ENCODE measurements at places on chromosomes 7 and 10.

GRCh38 chr10:94777886-94778458, 15.5 kb downstream of the CYP2C19 start:
- DNase-seq, result no peak

DNA sequence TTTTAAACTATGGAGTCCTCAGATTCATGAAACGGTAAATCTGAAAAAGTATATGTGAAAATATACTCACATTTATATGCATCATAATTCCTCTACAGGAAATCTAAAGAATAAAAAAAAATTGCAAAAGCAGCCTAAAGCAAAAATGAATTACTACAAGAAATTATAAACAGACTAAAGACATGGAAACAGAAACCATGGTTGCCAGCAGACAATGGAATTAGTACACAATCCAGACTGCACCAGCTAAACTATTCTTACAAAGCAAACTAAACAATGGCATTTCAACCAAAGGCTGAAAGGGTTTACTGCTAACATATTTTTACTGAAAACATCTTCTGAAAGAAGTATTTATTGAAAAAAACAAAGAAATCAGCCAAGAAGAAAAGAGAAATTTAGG, 51.6 kb downstream of the COL28A1 start:
- no peak for DNase-seq

DNA sequence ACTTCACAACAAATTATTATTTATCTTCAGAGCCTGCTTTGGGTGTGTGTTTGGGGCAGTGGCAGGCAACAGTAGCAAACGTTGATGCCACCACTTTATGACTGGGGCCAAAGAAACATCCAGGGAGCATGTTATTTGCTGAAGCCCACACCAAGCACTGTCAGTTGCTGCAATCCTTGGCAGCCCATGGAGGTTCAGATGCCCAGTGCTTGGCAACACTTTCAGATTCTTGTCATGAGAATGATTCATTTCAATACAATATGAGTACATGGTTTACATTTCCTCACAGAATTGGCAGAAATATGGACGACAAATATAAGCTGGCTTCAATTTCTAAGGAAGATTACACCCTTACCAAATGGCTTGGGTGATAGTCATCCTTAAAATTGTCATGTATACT, 46.5 kb upstream of the GLI3 start:
- DNase-seq, result no peak

DNA sequence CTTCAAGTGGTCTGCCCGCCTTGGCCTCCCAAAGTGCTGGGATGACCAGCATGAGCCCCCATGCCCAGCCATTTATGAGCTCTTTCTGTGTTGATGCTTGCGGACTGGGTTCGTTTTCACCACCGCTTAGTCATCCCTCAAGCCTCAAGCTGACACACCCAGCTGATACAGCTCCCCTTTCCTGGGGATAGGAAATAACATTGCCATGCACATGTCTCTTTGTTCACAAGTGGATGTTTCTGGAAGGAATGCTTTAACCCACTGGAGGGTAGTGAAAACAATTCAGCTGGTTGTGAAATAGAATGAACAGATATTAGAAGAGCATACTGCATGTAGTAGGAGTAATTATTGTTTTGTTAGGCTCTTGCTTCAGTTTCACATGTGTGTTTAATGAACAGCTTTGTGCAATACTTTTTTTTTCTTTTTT, 8.5 kb upstream of the METTL27 start:
- peak; percentile 65 for DNase-seq

- DNase-seq, result no peak
These were observed 37.9 kb downstream of the SLC25A28 start for GRCh38 chr10:99582255-99582770.

- no peak for DNase-seq
These were observed 26.5 kb downstream of the VPS50 start for GRCh38 chr7:93258661-93259060.

DNA sequence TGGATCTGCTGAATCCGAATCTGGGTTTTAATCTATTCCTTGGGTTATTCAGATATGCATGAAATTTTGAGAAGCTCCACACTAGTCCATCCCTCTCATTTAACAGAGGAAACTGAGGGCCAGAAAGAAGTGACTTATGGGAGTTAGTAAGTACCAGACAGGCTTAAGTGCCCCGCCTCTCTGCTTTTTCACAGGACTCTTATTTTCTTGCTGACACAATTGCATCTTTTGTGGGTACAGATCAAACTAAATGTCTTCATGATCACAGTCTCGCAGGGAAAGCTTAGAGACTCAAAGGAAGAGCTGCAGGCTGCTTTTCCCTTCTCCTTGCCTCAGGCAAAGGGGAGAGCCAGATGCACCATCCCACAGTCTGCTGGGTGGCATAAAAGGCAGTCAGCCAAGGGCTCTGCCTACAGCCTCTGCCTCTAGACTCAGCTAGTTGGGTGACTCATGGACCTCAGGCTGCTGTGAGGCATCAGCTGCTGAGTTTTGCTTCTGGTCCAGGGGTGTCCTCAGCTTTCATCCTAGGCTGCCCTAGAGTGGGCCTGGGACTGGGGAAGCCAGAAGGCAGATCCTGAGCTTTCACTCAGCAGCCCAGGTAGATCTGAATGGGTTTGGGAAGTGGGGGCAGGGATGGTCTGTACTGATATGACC, 11.6 kb downstream of the GOLGA7B start:
- DNase-seq, result peak; percentile 29

- no peak for DNase-seq
These were observed 217.4 kb downstream of the LRMDA start for GRCh38 chr10:75648854-75649253.

GRCh38 chr10:88456730-88457129, 126.4 kb downstream of the RNLS start:
- DNase-seq, result no peak

- DNase-seq, result no peak
These were observed 34.3 kb downstream of the MAPK8 start for GRCh38 chr10:48340734-48341133.

- no peak for DNase-seq
These were observed 1.3 kb upstream of the RASSF4 start for GRCh38 chr10:44958196-44958897.

GRCh38 chr10:1687623-1688150, 49.6 kb downstream of the ADARB2 start:
- DNase-seq, result no peak

Data from Calu3 (cell line).